ENCODE measurements at places on chromosomes 3 and 15.

DNA sequence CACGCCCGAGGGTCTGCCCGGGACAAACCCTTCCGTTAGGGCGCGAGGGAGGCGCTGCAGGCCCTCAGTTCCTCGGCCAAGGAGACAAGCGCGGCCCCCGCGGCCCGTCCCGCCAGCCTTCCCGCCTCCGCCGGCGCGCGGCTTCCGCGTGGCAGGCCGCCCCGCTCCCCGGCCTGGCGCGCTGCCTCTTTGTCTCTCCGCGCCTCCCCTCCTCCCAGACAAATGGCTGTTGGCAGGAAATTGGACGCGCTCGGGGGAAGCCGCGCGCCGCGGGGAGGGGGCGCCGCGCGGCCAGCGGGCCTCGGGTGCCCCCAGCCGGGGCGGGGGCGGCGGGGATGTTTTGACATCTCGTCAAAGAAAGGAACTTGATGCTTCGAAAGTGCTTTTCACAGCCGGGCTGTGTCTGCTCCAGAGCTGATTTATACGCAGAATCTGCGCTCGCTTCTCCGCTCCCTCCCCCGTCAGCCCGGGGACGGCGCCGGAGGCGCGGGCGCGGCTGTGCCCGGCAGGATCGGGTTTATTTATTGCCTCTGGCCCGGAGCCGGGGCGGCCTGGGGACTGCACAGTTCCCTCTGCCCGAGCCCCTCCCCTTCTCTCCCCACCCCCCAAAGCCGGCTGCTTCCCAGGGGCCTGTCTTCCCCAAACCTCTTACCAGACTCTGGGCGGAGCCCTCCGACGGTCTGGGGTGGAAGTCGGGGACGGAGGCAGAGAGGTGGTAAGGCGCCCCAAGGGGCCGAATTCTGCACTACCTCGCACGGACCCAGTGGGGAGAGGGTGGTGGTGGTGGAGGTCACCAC lies 20.7 kb downstream of the SHF start:
- DNase-seq = peak; percentile 68

GRCh38 chr3:41224120-41224806 lies 25.0 kb downstream of the CTNNB1 start:
- DNase-seq = no peak

DNA sequence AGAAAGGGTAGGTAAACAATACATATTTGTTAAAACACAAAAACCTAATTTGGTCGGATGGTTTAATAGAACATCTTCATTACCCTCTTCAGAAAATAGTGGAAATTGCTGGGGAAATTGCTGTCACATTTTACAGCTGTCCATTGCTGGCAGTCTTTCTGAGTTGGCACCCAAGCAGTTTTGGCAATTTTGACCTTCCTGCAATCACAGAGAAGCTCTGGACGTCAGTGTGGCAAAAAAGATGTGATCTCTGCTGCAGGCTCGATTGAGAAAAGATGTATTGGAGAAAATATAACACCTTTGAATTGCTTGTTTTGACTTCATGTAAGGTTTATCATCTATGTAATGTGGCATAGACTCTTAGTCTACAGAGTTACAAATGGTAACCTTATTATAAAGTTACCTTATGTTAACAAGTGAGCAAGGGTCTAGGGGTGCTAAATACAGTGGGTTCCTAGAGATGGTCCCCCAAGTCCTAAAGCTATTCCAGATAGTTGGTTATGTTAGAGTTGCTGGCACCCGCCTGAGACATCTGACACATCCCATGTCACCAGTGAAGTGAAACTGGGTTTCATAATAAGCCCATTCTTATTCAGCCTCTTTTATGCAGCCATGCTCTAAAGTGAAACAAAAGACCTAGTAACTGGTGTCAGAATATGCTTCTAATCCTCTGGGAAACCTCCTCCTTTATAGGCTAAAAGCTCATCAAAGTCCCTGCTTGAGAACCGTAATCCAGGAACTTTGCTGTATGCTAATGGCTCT lies 14.0 kb downstream of the UBE2E1 start:
- no peak for DNase-seq

DNA sequence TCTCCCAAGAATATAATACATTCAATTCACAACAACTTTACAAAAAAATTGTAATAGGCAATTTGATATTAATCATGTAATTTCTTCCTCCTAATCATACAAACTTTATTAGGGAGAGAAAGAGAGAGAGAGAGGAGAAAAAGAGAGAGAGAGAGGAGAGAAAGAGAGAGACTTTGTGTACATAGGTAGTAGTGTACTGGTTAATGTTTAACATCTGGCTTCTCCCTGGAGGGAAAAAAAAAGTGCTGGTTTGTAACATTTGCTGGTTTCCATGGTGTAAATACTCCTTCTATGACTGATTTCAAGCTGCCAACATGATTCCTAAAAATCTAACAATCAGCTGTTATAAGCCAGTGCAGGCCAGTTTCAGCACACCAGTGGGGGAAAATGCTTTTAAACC lies 98.0 kb upstream of the ARHGEF26 start:
- DNase-seq = no peak

DNA sequence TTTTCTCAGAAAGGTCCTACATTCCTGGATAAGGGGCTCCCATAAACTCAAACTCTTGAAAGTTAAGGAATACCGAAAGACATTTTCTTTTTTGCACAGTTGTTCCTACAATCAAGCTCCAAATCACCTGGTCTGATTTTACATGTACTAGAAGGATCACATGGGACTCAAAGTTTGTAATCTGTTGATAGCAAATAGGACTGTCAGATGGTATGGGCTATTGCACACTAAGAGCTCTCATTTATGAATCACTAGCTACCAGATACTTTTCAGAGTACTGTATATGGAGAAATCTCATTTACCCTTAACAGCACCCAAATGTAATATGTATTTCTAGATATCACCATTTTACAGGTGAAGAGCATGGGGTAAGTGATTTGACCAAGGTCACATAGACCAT lies 49.5 kb upstream of the CMSS1 start:
- no peak for DNase-seq

DNA sequence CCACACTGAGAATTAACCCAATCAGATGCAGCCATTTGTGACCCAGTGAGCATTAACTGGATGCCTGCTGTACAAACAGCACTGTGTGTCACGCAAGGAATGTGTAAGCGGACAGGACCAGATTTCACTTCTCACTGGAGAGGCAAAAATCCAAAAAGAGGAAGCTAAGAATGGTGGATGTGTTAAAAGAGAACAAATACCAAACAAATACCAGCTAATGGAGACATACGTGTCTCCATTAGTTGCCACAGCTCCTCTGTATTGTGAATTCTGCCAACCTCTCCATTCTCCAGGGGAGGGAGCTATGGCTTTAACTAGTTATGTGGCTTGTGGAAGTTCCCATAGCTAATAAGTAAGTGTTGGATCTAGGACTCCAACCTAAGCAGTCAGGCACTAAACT lies 2.6 kb downstream of the LTF start:
- no peak for DNase-seq

DNA sequence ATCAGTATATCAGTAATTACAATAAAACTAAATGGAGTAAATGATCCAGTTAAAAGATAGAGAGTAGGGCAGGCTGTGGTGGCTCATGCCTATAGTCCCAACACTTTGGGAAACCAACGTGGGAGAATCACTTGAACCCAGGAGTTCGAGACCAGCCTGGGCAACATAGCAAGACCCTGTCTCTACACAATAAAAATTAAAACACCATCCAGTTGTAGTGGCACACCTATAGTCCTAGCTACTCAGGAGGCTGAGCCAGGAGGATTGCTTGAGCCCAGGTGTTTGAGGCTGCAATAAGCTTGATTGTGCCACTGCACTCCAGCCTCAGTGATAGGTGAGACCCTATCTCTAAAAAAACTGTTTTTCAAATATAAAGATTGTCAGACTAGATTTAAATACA lies 5.9 kb upstream of the KCNMB3 start:
- no peak for DNase-seq

- DNase-seq = no peak
Observed at GRCh38 chr3:143875546-143875945, 27.3 kb upstream of the SLC9A9 start.

DNA sequence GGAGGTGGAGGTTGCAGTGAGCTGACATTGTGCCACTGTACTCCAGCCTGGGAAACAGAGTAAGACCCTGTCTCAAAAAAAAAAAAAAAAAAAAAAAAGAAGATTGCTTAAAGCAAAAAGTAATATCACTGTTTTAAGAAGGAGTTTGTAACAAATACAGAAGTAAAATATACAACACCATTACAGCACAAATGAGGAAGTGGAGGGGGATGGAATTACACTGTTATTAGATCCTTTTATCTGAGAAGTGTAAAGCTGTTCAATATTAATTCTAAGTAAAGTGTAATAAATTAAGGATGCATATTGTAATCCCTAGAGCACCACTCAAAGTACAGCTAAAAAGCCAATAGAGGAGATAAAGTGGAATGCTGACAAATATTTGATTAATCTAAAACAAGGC lies 47.0 kb upstream of the SNRPA1 start:
- DNase-seq = no peak

DNA sequence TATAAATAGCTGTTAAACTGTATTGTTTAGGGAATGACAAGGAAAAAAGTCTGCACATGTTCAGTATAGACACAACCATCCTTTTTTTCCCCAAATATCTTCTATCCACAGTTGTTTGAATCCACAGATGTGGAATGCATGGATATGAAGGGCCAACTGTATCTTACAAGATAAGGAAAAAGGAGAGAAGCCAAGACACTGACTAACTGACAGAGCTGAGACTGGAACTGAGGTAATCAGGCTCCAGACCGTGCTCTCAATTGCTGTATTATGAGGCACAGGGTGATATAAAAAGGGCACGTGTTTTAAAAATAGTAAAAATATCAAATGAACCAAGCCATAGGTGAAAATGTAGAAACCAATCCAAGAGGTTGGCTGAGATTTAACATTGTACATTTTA lies 49.0 kb downstream of the DHX36 start:
- DNase-seq = no peak

DNA sequence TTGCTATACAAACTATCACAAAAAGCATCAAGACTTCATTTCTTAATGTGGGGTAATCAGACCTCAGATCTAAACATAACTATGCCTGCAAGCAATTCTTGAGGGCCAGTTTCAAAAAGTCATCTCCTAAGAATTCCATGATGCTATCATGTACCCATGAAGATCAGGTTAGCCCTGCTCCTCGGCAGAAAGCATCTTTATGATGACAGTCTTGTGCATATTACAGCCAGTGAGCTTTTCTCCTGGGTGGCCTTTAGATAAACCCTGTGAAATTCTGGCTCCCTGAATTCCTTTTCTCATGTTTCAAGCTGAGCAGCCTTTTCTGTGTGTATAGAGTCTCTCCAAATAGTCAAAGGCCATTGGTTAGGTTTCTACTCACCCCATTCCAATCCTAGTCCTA lies 201.9 kb upstream of the MCTP2 start:
- no peak for DNase-seq

DNA sequence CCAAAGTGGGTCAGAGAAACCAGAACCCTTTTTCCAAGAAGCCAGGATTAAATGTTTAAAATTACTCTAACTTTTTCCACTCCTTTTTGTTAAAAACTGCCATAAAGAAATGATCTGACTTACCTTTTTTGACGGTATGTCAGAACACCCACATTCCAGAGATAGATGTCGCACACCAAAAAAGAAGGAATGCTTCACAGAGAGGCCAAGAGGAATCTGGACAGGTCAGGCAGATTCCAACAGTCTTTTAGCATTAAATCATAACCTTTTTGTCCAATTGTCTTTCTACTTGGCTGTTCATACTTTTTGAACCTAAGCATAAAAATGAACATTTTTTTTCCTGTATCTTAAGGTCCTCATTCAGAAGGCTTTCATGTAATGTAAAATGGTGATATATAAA lies 846.9 kb downstream of the NSUN3 start:
- no peak for DNase-seq

- DNase-seq = no peak
Observed at GRCh38 chr3:95905182-95905581, 909.2 kb upstream of the EPHA6 start.

DNA sequence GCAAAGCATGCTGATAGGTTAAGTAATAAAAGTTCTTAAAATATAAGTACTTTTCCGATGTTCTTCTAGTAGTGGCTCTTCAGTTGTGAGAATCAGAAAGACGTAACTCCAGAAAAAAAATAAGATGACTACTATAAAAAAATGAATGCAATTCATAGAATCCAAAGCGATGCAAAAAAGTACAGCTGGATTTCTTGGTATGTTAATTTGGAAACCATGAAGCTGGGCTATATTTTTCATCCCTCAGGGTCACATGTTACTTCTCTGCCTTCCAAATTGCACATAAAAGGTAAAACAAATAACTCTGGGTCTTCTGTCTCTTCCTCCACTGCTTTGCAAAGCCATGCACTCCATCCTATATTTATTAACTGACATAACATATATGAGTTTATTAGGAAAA lies 843.9 kb upstream of the DPPA4 start:
- no peak for DNase-seq

- DNase-seq = no peak
Observed at GRCh38 chr15:77486542-77487468, 66.1 kb downstream of the HMG20A start.

GRCh38 chr3:196214783-196215441 lies 1.4 kb upstream of the SLC51A start:
- no peak for DNase-seq

DNA sequence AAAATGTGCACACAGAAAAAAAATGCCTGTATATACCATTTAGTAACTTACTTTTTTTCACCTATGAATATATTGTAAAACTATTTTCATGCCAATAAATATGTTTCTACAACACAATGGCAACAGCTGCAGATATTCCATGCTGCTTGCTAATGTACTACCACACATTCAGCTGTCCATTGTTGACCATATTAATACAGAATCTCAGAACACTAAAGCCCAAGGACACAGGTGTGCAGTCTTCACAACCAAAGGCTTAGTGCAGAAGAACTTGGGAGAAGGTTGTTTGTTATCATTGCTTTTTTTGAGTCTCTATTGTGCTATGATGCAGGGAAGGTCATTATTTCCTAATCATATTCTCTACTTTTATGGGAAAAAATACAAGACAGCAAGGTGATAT lies 79.6 kb downstream of the DIPK2A start:
- no peak for DNase-seq

DNA sequence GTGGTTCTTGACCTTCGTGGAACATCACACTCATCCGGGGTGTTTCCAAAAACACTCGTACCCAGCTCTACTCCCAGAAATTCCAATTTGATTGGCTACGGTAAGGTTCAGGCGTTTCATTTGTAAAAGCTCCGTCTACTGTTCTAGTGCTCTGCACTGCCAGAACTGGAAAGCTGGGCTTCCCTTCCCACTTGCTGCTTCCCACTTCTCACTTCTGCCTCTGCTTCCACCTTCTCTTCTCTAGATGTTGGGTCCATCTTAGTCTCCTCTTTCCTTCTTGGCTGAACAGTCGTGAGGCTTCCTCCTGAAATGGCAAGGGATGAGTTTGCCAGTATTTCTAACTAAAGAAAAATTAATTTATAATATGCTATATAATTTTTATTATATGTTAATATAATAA lies 29.8 kb upstream of the RHCG start:
- no peak for DNase-seq

DNA sequence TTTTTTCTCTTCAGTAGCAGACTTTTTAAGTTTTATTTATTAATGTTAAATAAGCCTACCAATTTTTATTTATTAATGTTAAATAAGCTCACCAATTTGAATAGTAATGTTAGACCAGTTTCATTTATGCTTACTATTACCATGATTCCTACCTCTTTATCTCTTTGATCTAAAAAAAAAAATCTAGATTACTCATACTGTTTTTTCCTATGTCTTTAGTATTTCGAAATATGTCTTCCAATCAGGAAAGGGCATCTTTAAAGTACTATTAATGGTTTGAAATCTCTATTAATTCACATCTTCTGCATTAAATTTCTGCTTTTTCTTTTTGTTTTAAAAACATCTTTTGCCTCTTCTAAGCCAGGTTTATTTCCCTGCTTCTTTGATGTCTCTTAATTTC lies 27.5 kb upstream of the MAPKBP1 start:
- no peak for DNase-seq
